ENCODE measurements at places on chromosomes 5 and 9. TPM values are rescaled to one million over a fixed set of nuclear protein-coding genes. Genes with fewer than 3 reads are reported as not detected.

DNA sequence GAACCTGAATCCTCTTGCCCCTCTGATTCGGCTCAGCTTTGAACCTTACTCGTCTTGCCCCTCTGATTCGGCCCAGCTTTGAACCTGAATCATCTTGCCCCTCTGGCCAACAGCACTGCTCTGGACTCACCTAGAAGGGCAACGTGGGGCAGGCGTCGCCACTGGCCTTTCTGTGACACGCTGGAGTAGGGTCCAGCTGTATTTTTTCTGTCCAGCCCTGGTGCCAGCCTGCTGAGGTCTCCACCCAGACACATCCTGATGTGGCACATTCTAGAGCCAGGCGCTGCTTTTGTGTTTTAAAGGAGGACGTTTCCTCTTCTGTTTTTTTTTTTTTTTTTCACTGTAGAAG, 15.2 kb upstream of the CPEB4 start:
- no peak for DNase-seq
- no peak overlapping the region for H3K27ac ChIP-seq
- H3K4me1 ChIP-seq = no peaks in the 10 kb centered on the region
- H3K36me3 ChIP-seq = no peaks in the 10 kb centered on the region

GRCh38 chr9:77965445-77966123, 66.0 kb downstream of the GNAQ start:
- H3K4me3 ChIP-seq = no peak overlapping the region
- DNase-seq = no peak
- H3K27me3 ChIP-seq = peaks cover 11% of the 10 kb centered on the region
- no peaks in the 10 kb centered on the region for H3K4me1 ChIP-seq

DNA sequence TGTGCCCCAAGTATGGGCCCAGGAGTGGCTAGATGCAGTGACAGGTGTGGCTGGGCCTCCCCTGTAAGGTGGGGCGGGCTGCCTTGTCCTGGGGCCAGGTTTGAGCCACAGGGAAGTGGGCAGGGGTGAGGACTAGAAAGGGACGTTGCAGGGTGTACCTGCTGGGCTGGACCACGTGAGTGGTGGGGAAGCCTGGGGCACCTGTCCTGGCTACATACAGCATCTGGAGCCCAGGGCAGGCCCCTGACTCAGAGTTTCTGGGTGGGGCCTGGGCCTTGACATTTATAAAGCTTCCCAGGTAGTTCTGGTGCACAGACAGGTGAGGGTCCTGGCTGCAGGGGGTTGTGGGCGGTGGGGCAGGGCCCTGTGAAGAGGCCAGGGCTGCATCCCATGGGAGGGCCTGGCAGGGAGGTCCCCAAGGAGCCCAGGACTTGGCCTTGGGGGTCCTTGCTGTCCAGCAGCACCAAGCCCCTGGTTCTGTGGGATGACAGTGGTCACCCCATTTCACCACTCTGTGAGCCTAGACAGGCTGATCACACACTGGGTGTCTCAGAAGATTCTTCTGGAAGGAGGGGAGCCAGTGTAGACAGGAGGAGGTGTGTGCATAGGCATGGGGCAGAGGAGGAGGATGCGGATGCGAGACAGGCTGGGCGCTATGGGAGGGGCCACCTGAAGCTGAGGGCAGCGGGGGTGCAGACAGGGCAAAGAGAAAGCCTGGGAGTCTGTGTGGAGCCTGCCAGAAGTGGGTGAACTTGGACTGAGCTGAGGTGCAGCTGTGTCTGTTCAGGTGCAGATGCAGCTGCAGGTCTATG, 94.0 kb downstream of the PHF2 start:
- H3K4me1 ChIP-seq = no peaks in the 10 kb centered on the region

DNA sequence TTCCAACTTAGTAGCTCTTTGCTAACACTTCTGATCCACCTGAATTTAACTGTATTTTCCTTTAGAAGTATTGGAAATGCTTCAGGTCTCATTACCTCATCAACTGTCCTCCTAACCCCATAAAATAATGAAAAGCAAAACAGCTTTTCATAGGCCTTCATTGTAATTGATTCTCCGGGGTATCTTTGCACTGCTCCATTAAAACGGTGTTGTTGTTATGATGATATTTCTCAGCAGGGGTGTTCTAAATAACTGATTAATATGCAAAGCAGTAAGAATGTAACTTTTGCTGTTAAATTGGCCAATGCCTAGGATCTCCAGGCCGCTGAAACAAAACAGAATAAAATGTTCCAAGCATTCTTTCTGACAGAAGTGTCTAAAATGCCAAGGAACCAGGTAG, 1983.2 kb downstream of the EFNA5 start:
- no peak overlapping the region for H3K4me3 ChIP-seq
- no peaks in the 10 kb centered on the region for H3K27me3 ChIP-seq
- DNase-seq = no peak
- H3K36me3 ChIP-seq = no peaks in the 10 kb centered on the region
- H3K4me1 ChIP-seq = no peaks in the 10 kb centered on the region

DNA sequence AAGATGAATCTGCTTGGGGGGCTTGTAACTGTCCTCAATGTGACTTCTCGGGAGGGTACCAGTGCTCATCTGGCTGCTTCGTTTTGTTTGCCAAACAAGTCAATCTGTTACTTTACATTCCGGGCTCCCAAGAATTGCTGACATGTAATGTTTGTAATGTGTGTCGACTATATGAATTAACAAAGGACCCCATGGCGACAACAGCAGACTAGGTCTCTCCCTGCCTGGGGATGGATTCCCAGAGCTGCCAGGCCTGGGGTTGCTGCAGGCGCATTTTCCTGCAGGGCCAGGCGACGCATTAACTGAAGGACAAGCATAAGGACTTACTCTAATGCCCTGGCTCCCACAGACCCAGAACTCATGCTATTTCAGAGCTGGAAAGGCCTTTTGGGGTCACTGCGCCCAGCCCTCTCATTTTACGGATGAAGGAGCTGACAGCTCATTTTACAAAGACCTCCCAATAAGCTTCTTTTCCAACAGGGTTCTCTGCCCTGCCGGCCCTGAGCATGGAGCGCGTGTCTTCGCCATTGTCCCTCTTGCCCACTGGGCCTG, 214.8 kb downstream of the TTLL11 start:
- H3K4me1 ChIP-seq = no peaks in the 10 kb centered on the region
- no peak overlapping the region for H3K4me3 ChIP-seq
- H3K36me3 ChIP-seq = no peaks in the 10 kb centered on the region

- H3K4me1 ChIP-seq = peaks cover 58% of the 10 kb centered on the region
- peaks cover 33% of the 10 kb centered on the region for H3K36me3 ChIP-seq
- peak overlapping the region; percentile 84 for H3K27ac ChIP-seq
- peak overlapping the region; percentile 60 for H3K4me3 ChIP-seq
- no peaks in the 10 kb centered on the region for H3K27me3 ChIP-seq
Observed at GRCh38 chr9:68896486-68896885, 117.4 kb downstream of the PRKACG start.

- H3K27me3 ChIP-seq = no peaks in the 10 kb centered on the region
- no peak for DNase-seq
- H3K36me3 ChIP-seq = no peaks in the 10 kb centered on the region
- H3K27ac ChIP-seq = no peak overlapping the region
Observed at GRCh38 chr9:115349542-115349941, 231.6 kb upstream of the TNC start.

DNA sequence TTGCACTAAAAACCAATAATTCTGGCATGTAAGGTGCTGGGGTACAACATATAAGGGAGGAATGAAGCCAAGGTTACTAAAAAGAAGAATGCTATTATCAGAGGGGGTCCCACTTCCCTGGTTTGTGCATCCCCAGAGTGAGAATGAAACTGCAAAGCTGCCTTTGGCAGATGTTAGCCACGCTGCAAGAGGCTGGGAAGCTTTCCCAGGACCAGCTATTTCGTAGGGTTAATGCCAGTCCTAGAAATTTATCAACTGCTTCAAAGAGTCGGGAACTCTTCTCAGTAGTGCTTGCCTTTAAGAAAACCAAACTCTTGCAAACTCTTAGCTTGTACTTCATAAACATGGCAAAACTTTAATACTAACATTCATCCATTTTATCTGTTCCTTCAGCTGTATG, 87.5 kb upstream of the NR5A1 start:
- no peaks in the 10 kb centered on the region for H3K4me1 ChIP-seq
- no peak overlapping the region for H3K27ac ChIP-seq
- H3K36me3 ChIP-seq = no peaks in the 10 kb centered on the region
- H3K27me3 ChIP-seq = peaks cover 10% of the 10 kb centered on the region

DNA sequence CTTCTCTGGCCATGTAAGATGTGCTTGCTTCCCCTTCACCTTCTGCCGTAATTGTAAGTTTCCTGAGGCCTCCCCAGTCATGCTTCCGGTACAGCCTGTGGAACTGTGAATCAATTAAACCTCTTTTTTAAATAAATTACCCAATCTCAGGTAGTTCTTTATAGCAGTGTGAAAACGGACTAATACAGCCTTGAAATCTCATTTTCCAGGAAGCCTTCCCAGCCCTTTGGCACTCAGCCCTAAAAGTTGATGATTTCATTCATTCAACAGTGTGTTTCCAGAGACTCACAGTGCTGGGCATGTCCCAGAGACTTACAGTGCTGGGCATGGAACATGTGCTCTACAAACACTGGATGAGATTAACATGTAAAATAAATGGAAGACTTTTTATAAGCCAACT, 135.8 kb downstream of the DCP2 start:
- no peaks in the 10 kb centered on the region for H3K36me3 ChIP-seq
- H3K4me3 ChIP-seq = no peak overlapping the region
- H3K27ac ChIP-seq = no peak overlapping the region
- no peak for DNase-seq
- H3K27me3 ChIP-seq = peaks cover 12% of the 10 kb centered on the region

DNA sequence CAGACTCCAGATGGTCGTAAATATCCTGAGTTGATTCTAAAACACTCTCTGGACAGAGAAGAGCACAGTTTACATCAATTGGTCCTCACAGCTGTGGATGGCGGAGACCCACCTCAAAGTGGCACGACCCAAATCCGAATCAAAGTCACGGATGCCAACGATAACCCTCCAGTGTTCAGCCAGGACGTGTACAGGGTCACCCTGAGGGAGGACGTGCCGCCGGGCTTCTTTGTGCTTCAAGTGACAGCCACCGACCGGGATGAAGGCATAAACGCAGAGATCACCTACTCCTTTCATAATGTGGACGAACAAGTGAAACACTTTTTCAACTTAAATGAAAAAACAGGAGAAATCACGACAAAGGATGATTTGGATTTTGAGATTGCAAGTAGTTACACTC, 891 bp downstream of the PCDHGB2 start:
- H3K4me3 ChIP-seq = no peak overlapping the region
- peaks cover 8% of the 10 kb centered on the region for H3K4me1 ChIP-seq
- H3K27me3 ChIP-seq = peaks cover 58% of the 10 kb centered on the region
- no peak for DNase-seq

DNA sequence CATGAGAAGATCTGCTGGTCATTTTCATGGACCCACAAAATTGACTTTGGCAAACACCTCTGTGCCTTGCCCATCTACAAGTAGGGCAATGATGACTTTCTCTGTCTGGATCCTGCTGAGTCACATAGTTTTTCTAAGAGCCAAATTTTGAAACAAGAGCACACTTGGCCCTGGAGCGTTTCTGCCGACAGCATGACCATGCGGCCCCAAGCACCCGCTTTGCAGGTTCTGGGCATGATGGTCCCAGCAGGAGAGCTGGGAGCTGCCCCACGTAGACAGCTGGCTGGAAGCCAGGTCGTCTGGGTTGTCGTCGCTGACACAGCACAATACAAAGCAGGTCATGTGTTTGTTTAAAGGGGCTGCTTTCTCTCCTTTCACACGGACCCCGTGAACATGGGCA, 159.8 kb downstream of the SYK start:
- no peak for DNase-seq
- no peak overlapping the region for H3K4me3 ChIP-seq
- H3K27ac ChIP-seq = no peak overlapping the region
- H3K36me3 ChIP-seq = no peaks in the 10 kb centered on the region
- H3K4me1 ChIP-seq = peaks cover 7% of the 10 kb centered on the region
- H3K27me3 ChIP-seq = peaks cover 22% of the 10 kb centered on the region

DNA sequence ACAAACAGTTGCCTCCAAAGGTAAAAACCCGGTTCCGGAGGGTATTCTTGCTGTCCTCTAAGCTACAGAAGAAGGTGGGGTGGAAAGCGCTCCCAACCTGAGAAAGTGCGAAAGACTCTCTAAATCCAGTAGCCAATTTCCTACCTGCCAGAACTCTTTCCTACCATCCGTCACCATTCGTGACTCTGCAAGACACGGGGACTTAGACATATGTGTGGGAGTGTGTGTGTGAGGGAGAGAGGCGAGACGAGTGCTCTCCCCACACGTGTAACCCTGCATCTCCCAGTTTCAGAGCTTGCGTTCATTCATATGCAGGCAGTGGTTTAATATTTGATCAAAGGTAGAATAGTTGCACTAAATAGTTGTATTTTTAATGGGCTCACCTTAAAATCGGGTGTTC, 473 bp upstream of the GABRA1 start:
- no peaks in the 10 kb centered on the region for H3K4me1 ChIP-seq
- H3K4me3 ChIP-seq = no peak overlapping the region
- DNase-seq = no peak
- peaks cover 18% of the 10 kb centered on the region for H3K27me3 ChIP-seq
- H3K36me3 ChIP-seq = no peaks in the 10 kb centered on the region
- no peak overlapping the region for H3K27ac ChIP-seq

DNA sequence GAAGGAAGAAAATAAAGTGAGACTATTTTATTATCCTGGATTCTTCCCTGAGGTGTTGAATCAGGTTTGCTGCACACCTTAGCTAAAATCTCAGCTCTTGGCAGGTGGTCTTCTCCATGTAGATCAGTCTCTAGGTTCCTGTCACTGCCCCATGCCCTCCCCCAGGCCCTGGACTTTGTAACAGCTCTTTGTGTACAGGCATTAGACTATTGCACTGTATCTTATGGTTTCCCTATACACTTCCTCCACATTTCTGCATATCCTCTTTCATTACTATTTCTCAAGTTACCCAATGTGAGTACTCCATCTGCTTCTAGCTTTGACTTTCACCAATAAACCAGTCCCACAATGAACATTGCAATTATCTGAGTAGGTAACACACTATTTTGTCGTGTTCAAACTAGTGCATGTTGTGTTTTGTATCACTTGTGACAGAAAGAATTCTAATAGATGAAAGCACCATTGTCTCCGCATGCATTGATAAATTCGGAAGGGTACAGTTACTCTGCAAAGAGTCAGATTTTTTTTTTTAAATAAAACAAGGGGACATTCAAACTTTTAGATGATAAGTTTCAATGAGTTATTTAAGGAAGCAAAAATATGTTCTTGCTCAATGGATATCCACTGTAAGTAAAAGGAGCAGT, 1348.7 kb upstream of the C9orf72 start:
- H3K27me3 ChIP-seq = no peaks in the 10 kb centered on the region
- DNase-seq = no peak
- H3K27ac ChIP-seq = no peak overlapping the region
- no peak overlapping the region for H3K4me3 ChIP-seq

CMYA5 gene
- total RNA-seq = 0.11 TPM

C5orf58 gene
- total RNA-seq = not detected

SH3TC2 gene
- not detected for total RNA-seq

FOXD4L3 gene
- total RNA-seq = not detected

ADGRD2 gene
- total RNA-seq = not detected

RGS7BP gene
- total RNA-seq = not detected

ALDH1A1 gene
- not detected for total RNA-seq

TLR4 gene
- total RNA-seq = 2.2 TPM

SPAAR gene
- total RNA-seq = not detected

FAM200C gene
- 0.66 TPM for total RNA-seq

TMOD1 gene
- 1.2 TPM for total RNA-seq

ECM2 gene
- not detected for total RNA-seq

All from activated B cell treated with CpG ODN at 0.5 μM for 24 hours (primary cell).